Stimulated activated naive CD8-positive, alpha-beta T cell treated with anti-CD3 and anti-CD28 coated beads, Interleukin-15, amount 100 ng/mL, for 72 hours (primary cell): ENCODE measurements at places on chromosomes 5 and 9.
A peak's percentile ranks its signal among the peaks of the same experiment; 100 is the strongest.

GRCh38 chr5:111132731-111133435 is 40.7 kb downstream of the WDR36 start:
- DNase-seq, result no peak

DNA sequence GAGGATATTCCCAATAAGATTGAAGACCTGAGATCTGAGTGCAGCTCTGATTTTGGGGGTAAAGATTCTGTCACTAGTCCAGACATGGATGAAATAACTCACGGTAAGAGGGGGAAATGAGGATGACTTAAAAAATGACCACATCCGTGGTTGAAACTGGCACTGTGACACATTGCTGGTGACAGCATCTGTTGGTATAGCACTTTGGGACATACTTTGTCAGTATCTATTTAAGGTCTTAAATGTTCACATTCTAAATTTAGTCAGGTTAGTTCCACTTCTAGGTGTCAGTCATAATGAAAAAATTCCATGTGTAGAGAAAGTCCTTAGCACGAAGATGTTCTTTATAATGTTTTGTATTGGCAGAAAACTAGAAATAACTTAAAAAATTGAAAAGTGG is 70.9 kb downstream of the GAPVD1 start:
- peak; percentile 44 for DNase-seq

DNA sequence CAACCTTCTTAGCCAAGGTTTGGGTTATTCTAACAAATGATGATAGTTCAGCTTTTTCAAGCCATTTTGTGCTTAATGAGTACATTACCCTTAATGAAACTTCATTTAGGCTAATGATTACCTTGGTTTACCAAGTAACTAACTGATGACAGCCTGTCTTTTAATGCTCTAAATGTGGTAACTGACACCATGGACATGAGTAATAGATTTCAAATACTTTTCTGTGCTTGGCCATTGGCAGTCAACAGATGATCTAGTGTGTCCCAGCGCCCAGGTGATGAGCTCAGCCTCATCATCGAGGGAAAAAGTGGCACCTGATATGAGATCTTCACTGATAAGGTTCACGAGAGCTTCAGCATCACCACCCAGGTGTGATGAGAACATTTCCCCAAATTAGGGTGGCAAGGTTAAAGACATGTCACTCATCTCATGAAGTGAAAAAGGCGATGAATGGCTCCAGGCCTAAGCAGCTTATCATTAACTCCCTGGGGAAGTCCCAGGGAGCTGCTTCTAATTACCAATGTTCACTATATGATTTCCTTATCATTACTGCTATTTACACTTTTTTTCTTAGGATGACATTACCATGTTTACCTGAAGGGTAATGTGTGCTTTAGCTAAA is 296.0 kb downstream of the SPOCK1 start:
- no peak for DNase-seq

- DNase-seq, result no peak
Observed at GRCh38 chr5:17893026-17893635, 258.9 kb downstream of the TAF11L14 start.

- no peak for DNase-seq
Observed at GRCh38 chr5:137706841-137707240, 29.0 kb downstream of the KLHL3 start.

DNA sequence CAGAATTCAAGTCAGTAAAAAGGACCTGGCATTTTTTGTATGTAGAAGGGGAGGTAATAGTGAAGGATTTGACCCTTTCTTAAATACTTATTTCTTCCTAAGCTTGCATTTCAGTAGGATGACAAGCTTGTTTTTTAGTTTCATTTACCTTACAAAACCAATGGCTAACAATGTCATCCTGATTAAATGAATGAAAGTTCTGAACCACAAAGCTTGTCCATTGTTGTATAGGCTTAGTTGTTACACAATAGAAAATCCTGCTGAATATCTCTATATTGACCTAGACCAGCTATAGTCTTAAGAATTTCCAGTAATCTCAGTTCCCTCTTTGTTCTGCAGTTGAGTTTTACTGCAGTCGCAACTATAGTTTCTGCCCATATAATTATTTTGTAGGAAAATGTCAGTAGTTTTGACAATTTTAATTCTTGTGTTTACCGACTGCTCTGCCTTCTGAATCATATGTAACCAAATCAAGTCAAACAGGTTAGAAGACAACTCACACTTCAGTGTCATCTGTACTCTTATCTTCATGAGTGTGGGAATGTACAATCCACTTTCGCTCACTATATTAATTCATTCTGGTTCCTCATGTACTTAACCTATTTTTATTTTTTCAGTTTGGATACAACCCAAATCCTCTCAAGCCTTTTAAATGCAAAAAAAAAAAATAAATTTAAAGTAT is 195.7 kb downstream of the CD180 start:
- no peak for DNase-seq

DNA sequence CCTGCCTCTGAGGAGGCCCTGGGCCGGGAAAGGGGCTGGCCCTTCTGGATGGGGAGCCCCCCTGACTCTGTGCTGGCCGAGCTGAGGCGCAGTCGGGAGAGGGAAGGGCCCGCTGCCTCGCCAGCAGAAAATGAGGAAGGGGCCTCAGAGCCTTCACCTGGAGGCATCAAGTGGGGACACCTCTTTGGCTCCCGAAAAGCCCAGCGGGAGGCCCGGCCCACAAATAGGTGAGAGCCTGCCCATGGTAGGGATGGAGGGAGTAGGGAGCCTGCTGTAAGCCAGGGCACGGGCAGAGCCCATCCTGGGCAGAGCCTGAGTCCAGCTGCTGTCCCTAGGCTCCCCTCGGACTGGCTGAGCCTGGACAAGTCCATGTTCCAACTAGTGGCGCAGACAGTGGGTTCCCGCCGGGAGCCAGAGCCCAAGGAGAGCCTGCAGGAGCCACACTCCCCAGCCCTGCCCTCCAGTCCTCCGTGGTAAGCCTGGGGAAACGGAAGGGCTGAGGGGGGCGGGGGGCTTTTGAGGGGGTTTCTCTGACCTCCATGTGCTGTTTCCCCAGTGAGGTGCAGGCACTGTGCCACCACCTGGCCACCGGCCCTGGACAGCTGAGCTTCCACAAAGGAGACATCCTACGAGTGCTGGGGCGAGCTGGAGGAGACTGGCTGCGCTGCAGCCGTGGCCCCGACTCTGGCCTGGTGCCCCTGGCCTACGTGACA is 44.3 kb upstream of the TESK1 start:
- DNase-seq, result no peak

GRCh38 chr9:9846557-9846956 is 766.2 kb downstream of the PTPRD start:
- DNase-seq, result no peak

- no peak for DNase-seq
Observed at GRCh38 chr5:176392526-176392925, 4.0 kb downstream of the HIGD2A start.

- DNase-seq, result no peak
Observed at GRCh38 chr9:28735738-28736342, 1162.6 kb upstream of the C9orf72 start.

GRCh38 chr5:37207802-37208201 is 41.4 kb downstream of the CPLANE1 start:
- DNase-seq, result no peak
